ENCODE measurements at places on chromosomes 11 and 22.

GRCh38 chr11:75145196-75145971 lies 5.5 kb upstream of the SLCO2B1 start:
- no peak for DNase-seq
- H3K27ac ChIP-seq, result no peak overlapping the region

- peak overlapping the region; percentile 81 for H3K27ac ChIP-seq
- peaks cover 41% of the 10 kb centered on the region for H3K4me1 ChIP-seq
- peak; percentile 31 for DNase-seq
- peaks cover 33% of the 10 kb centered on the region for H3K36me3 ChIP-seq
- H3K27me3 ChIP-seq, result no peaks in the 10 kb centered on the region
These were observed 766 bp downstream of the APOL2 start for GRCh38 chr22:36238373-36239149.

- DNase-seq, result peak; percentile 5
- H3K36me3 ChIP-seq, result no peaks in the 10 kb centered on the region
- no peak overlapping the region for H3K27ac ChIP-seq
- H3K4me3 ChIP-seq, result no peak overlapping the region
- H3K4me1 ChIP-seq, result no peaks in the 10 kb centered on the region
These were observed 132.1 kb upstream of the LDLRAD3 start for GRCh38 chr11:35811783-35812182.

DNA sequence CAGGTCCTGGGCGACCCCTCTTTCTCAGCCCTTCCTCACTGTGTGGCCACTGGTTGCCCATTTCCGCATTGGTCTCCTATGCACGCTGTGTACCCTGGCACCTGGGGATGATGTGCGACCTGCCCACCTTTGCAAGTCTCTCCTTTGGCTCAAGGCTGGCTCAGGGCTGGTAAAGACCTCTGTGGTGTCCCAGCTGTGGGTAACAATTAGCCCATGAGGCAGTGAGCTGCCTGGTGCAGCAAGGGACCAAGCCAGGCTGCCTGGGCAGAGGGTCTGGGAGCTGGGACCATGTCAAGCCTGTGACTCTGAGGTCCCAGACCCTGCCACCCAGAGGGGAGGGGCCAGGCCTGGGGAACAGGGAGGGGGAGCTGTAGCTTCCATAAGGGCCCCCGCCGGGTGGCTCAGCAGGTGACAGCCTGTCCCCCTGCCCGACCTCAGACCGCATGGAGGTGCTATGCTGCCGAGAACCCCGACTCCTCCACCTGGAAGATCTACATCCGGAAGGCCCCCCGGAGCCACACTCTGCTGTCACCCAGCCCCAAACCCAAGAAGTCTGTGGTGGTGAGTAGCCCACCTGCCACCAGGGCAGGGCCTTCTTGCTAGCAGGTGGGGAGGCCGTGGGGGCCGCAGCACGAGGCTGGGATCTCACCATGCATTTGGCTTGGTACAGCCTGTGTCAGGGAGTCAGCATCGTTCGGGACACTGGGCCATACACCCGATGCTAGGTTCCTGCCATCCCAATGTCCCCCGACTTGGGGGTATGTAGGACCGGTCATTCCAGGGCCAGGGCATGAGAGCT lies 112.5 kb downstream of the KCNQ1OT1 start:
- no peak overlapping the region for H3K4me3 ChIP-seq
- no peak overlapping the region for H3K27ac ChIP-seq
- H3K4me1 ChIP-seq, result no peaks in the 10 kb centered on the region
- H3K36me3 ChIP-seq, result no peaks in the 10 kb centered on the region
- no peaks in the 10 kb centered on the region for H3K27me3 ChIP-seq

DNA sequence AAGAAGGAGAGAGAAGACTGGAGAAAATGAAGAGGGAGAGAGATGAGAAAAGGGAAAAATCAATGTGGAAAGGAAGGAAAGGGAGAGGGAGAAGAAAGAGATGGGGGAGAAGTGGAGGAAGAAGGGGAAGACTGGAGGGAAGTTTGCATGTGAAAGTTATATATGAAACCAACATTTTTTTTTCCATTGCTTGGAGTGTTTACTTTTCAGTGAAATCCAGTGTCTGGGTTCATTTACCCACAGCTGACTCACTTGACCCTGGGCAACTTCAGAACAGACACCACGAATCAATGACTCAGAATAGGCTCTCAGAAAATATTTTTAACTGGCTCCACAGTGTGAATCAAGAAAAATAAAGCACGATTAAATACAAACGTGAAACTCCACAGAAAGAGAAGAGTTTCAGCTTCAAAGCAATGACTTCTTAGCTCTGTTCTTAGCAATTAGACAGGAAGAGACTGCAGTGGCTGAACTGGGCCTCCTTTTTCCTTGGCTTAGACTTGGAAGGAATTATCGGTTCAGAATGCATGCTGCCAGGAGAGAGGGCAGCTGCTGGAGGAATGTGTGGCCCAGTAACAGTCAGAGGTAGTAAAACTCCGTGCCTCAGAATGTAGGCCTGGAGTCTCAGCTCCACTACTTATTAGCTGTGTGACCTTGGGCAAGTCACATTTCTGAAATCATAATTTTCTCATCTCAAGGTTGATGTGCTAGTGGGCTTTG lies 237.5 kb downstream of the MIAT start:
- H3K4me3 ChIP-seq, result no peak overlapping the region
- no peaks in the 10 kb centered on the region for H3K36me3 ChIP-seq
- DNase-seq, result no peak
- H3K4me1 ChIP-seq, result no peaks in the 10 kb centered on the region

DNA sequence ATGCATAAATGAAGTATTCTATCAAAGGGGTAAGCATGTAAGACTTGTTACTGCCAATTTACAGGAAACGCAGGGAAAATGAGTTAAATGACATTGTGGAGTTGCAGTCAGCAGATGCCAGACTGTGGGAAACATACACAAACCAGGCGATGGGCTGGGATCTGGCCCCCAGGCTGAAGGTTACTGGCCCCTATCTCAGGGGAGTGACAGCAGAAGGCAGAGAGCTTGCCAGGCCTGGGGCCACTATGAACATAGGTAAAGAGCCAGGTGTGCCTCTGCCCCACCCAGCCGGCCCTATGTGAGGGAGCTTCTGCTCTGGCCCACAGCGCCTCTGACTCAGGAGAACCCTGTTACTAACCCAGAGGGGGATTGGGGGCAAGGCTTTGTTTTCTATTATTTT lies 26.1 kb upstream of the SLC25A1 start:
- DNase-seq, result no peak
- H3K27ac ChIP-seq, result no peak overlapping the region
- H3K27me3 ChIP-seq, result no peaks in the 10 kb centered on the region
- no peaks in the 10 kb centered on the region for H3K4me1 ChIP-seq
- no peaks in the 10 kb centered on the region for H3K36me3 ChIP-seq

GRCh38 chr22:19068784-19069271 lies 53.4 kb downstream of the DGCR2 start:
- peaks cover 70% of the 10 kb centered on the region for H3K36me3 ChIP-seq
- H3K4me1 ChIP-seq, result no peaks in the 10 kb centered on the region
- no peaks in the 10 kb centered on the region for H3K27me3 ChIP-seq
- H3K4me3 ChIP-seq, result no peak overlapping the region
- H3K27ac ChIP-seq, result no peak overlapping the region

DNA sequence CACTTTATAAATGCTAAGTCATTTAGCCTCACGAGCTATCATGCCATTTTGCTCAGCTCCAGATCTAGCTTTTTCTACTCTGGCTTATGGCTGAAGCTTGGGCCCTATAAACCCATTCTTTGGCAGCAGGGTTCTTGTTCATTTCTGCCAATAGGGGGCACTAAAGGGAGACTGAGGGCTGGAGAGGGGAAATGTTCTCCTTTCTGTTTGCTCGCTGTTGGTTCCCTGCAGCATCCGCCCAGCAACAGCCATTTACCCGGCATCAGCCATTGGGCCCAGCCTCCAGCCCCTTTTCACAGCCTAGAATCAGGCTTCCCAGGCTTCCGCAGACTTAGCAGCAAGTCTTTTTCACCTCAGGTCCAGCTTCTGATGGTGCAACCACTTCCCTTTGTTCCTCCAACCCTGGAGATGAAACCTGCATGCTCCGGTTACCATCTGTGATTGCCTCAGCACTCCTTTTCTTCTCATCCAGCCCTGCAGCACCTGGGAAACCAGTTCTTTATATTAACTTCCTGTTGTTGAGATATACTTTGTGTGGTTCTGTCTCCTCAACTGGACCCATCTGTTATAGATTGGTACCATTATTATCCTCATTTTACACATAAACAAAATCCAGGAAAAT lies 4.2 kb upstream of the ME3 start:
- DNase-seq, result no peak
- H3K4me1 ChIP-seq, result peaks cover 11% of the 10 kb centered on the region
- no peak overlapping the region for H3K4me3 ChIP-seq
- no peaks in the 10 kb centered on the region for H3K27me3 ChIP-seq

DNA sequence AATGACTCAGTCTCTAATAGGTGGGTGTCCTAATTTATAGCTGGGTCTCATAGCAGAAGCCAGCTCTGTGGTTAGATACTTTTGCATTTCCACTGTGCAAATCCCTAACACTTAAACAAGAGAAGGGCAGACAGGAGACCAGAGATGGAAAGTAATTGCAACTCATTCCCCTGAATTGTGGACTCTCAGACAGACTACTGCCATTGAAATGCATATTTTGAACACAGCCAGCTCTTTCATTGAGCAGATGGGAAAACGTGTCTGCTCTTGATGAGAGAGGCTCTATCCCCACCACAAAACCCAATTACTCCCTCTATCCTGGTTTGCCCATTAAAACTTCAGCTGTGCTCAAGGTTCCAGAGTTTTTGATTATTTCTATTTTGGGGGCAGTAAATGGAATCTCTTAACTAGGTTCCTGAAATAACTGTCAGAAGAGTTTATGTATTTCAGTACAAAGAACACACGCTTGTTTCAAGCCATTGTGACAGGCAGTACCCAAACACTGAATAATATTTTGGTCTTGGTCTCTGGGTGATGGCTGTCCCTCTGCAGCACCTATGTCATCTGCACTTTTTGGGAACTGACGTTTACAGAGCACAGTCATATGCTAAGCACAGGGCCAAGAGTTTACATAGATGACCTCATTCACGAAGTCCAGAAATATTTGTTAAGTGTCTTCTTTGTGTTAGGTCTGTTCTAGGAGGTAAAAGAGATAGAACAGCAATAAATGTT lies 41.7 kb downstream of the FAM227A start:
- no peak overlapping the region for H3K27ac ChIP-seq
- no peak for DNase-seq
- H3K4me3 ChIP-seq, result no peak overlapping the region
- no peaks in the 10 kb centered on the region for H3K4me1 ChIP-seq

DNA sequence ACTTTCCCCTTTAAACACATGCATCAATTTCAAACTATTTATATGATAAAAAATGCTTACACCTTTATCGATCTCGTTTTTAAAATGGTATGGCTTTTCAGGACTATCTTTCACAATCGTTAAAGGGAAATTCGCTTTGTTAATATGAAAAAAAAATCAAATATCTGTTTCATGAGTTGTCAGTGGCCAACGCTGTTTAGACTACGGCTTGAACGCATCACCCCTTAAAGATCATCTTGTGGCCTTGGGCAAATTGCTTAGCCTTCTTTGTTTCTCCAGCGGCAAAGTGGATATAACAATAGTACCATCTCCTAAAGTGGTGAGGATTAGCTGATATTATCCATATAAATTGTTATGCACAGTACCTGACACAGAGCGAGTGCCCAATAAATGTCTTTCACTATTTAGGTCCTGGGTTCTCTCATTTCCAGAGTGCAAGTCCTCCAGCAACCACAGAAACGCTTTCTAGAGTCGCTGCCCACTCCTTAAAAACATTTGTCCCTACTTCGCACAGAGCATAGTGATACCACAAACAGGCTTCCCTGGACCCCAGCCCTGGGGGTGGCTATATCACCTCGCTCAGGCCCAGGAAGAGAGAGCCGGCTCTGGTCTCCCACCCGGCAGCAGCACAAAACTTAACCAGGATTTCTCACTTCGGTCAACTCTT lies 904 bp downstream of the SLC35F2 start:
- no peaks in the 10 kb centered on the region for H3K36me3 ChIP-seq
- H3K27ac ChIP-seq, result no peak overlapping the region
- no peaks in the 10 kb centered on the region for H3K4me1 ChIP-seq
- no peak overlapping the region for H3K4me3 ChIP-seq
- DNase-seq, result no peak

DNA sequence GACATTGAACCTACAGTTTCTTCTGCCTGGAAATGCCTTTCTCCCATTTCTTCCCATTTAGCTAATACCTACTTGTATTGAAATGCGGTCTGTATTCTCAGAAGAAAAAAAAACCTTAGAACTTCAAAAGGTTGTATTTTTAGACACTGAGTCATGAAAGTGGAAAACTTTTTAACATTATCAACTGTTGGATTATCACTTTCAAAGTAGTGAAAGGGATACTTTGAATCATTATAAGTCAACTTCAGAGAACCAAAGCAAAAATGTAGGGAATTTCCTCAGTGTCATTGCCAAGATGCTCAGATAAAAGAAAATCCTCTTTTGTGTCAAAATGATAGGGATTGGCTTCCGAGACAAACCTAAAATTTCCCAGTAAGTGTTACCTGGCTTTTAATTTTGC lies 6.6 kb downstream of the HOATZ start:
- no peak overlapping the region for H3K27ac ChIP-seq
- H3K4me1 ChIP-seq, result no peaks in the 10 kb centered on the region
- H3K4me3 ChIP-seq, result no peak overlapping the region

GRCh38 chr22:37146051-37146385 lies 3.7 kb downstream of the IL2RB start:
- DNase-seq, result no peak
- no peaks in the 10 kb centered on the region for H3K27me3 ChIP-seq
- peaks cover 18% of the 10 kb centered on the region for H3K4me1 ChIP-seq
- H3K27ac ChIP-seq, result no peak overlapping the region

GRCh38 chr22:20843501-20843900 lies 15.1 kb downstream of the PI4KA start:
- H3K27ac ChIP-seq, result no peak overlapping the region
- H3K4me1 ChIP-seq, result no peaks in the 10 kb centered on the region

GRCh38 chr11:87353771-87354345 lies 316.1 kb downstream of the TMEM135 start:
- no peaks in the 10 kb centered on the region for H3K36me3 ChIP-seq
- H3K27me3 ChIP-seq, result peaks cover 10% of the 10 kb centered on the region
- H3K27ac ChIP-seq, result no peak overlapping the region

- no peaks in the 10 kb centered on the region for H3K36me3 ChIP-seq
- no peaks in the 10 kb centered on the region for H3K4me1 ChIP-seq
- peak; percentile 28 for DNase-seq
- H3K4me3 ChIP-seq, result no peak overlapping the region
These were observed 22.9 kb upstream of the FGF3 start for GRCh38 chr11:69841859-69842698.

- H3K27me3 ChIP-seq, result no peaks in the 10 kb centered on the region
- no peak for DNase-seq
- no peaks in the 10 kb centered on the region for H3K36me3 ChIP-seq
- H3K4me3 ChIP-seq, result no peak overlapping the region
These were observed 12.6 kb downstream of the CACNA1I start for GRCh38 chr22:39583066-39583667.

DNA sequence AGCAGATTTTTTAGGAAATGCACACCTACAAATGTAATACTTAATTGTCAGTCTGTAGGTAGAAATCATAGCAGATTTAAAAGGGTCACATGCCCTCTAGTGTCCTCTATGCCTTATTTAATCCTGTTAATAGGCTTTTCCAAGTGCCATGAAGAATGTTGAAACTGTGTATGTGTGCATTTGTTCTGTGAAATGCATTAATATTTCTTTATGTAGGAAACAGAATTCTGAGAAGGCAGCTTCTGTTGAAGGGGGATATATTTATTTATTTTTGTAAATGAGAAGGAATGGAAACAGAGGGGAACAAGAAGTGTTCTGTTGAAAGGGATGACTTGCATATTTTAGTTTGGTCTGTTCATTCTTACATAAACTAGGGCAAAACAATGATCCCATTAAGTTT lies 51.0 kb downstream of the SVIP start:
- no peaks in the 10 kb centered on the region for H3K27me3 ChIP-seq
- no peak overlapping the region for H3K27ac ChIP-seq
- H3K4me3 ChIP-seq, result no peak overlapping the region
- no peak for DNase-seq
- peaks cover 6% of the 10 kb centered on the region for H3K4me1 ChIP-seq

Measured in DND-41 (cell line).